ENCODE measurements at places on chromosomes 3 and 15. TPM values are rescaled to one million over a fixed set of nuclear protein-coding genes. Genes with fewer than 3 reads are reported as not detected.

- no peak for DNase-seq
These were observed 118.6 kb upstream of the PRICKLE2 start for GRCh38 chr3:64343689-64344430.

GOLGA8T gene
- 1.5 TPM for total RNA-seq

DNA sequence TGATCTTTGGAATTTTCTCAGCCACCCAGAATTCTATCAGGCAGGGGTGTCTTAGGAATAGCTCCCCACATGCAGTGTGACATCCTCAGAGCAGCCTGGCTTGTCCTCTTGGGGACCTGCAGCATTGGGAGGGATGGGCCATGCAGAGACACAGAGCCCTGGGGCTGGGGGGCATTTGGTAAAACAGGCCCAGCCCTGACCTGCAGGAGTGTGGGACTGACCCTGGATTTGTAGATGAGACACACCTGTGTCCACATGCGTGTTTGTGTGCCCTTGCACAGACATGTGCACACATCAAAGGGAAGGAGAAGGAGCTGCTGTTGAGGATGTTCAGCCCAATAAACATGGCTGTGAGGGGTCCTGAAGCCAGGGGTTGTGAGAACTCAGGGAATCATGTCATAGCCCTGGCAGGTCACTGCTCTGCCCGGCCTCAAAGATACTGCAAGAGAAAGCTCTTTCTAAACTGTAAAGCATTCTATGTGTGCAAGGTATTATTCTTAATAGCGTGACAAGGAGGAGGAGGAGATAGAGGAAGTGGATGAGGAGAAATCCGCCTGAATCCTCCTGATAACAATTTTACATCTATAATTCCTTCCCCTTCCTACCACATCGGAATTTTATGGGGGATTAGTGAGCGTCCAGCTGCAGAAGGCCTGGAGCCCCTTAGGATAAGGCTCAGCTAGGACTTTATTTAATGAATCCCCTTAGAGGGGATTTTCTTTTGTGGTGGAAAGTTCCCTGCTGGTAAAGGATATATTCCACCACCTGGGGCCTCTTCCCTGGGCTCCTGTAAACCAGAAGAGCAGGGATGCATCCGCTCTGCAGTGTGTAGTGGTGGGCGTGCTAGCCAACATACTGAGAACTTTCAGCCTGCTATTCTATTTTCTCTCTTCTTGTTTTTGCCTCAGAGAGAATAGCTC, 245.5 kb downstream of the EPHB1 start:
- no peak for DNase-seq

KLHL25 gene
- total RNA-seq, result 9.6 TPM

GRCh38 chr3:65655061-65655460, 383.7 kb downstream of the MAGI1 start:
- DNase-seq, result no peak

- no peak for DNase-seq
These were observed 25.8 kb upstream of the GOLGA6C start for GRCh38 chr15:75232252-75232813.

DNA sequence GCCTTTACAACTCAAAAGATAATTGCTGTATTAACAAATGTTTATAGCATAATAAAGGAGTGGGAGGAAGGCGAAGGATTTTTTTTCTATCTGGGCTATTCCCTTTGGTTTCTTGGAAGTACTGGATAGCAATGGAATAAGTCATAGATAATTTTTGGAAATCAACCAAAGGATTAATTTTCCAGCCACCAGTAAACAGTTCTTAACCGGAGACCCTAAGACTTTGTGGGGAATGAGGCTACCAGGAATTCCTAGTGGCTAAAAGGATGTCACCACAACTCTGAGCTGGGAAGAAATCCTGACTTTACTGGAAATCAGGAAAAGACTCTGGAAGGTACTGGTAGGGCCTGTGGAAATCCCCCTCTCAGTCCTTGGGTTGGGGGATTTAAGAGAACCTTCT, 138.4 kb upstream of the RARB start:
- no peak for DNase-seq

TAGLN3 gene
- 3.9 TPM for total RNA-seq

GRCh38 chr15:98682992-98683701, 34.8 kb downstream of the IGF1R start:
- no peak for DNase-seq

CCR4 gene
- total RNA-seq, result 0.49 TPM

VEPH1 gene
- total RNA-seq, result 2.7 TPM

GRCh38 chr15:19984101-19984500, 557.5 kb downstream of the GOLGA6L6 start:
- DNase-seq, result no peak

HCLS1 gene
- total RNA-seq, result 35.4 TPM

GRCh38 chr3:62940771-62941563, 65.8 kb upstream of the CADPS start:
- no peak for DNase-seq

Data from vagina (tissue), 2 donors.